ENCODE measurements at places on chromosomes 12 and 14. TPM values are rescaled to one million over a fixed set of nuclear protein-coding genes. Genes with fewer than 3 reads are reported as not detected.

DNA sequence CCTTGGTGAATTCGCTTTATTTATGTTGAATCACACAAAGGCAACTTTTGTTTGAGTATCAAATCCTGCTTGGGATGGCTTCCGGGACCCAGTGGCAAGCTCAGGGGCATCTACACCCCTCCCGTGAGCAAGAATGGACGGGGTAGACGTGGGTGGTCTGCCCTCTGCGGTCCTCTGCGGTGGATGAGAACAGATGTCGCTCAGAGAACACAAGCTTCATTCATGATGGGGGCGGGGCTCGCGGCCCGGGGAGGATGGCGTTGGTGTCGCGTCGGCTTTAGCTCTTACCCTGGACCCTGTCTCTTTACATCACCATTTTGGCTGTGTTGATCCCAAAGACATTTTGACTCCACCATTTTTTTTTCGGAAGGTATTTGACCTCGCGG is 158.5 kb upstream of the RTL1 start:
- DNase-seq: peak; percentile 80

GRCh38 chr12:10455766-10456165 is 2.6 kb upstream of the KLRC1 start:
- no peak for DNase-seq

Gene GALNT4
- total RNA-seq: 5.7 TPM

Gene METAP2
- total RNA-seq: 65.8 TPM

Gene C12orf60
- 2.3 TPM for total RNA-seq
